ENCODE measurements at places on chromosomes 6 and 20. TPM values are rescaled to one million over a fixed set of nuclear protein-coding genes. Genes with fewer than 3 reads are reported as not detected.

Gene MOXD1
- 28.5 TPM for total RNA-seq

GRCh38 chr6:124148236-124148957 lies 344.7 kb downstream of the NKAIN2 start:
- DNase-seq = no peak

DNA sequence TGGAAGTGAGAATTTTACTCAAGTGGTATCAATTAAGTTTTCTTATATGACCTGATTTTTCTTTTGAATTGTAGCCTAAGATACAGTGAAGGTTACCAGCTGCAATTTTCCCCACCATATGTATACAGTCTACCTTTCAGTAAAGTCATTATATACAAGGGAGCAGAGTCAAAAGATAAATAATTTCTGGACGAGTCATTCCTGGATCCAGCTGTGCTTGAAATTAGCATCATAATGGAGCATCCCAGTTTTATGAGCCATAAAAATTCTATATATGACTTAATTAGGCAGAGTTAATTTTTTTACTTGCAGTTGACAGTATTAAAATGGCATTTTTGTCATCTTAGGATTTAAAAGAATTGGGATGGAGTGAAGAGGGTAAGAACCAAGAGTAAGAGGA lies 1008.4 kb downstream of the PHF3 start:
- no peak for DNase-seq

Gene CALHM6
- total RNA-seq = 0.35 TPM

Gene ACSS1
- total RNA-seq = 3.9 TPM

DNA sequence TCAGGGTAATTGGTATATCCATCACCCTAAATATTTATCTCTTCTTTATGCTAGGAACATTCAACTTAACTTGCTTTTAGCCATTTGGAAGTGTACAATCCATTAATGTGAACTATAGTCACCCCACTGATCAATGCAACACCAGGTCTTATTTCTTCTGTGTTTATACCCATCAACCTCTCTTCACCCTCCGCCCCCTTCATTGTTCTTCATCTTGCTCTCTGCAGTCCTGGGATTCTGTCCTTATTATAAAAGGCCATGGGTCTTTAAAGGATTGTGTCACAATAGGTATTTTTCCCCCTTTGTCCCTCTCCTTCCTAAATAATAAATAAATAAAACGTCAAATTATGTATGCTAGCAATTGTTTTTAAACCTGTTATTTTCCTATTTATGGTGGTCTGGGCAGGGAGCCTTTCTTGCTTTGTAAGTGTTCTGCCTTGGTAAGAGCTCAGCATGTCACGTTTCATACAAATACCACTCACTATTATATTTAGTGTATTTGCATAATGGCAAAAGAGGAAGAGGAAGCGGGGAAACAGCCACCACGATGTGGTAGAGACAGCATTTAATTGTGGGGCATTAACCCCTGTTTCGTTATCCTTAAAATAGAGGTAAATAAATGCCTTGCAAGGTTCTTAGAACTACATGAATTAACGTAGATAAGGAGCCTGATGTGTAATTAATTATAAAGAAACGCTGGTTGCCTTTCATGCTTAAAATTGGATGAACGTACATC lies 1.9 kb downstream of the ABRACL start:
- no peak for DNase-seq

GRCh38 chr6:14545496-14545895 lies 427.9 kb downstream of the CD83 start:
- DNase-seq = no peak

Gene AGER
- 1.4 TPM for total RNA-seq

GRCh38 chr6:134882426-134883038 lies 67.4 kb downstream of the ALDH8A1 start:
- peak; percentile 35 for DNase-seq

Gene CSTF1
- 21.6 TPM for total RNA-seq

DNA sequence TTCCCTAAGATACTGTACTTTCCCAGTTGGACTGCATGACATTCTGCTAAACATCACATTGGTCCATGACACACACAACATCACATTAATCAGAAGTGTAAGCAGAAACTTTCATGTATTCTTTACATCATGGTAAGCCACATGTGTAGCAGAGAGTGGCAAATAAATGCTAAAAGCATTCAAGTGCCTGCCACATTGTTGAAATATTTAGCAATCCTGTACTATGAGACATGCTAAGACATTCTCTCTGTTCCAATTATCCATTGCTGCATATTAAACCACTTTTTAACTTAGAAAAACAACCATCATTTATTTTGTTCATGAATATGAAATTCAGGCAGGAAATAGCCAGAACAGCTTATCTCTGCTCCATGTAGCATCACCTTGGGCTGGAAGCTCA lies 207.7 kb upstream of the GJE1 start:
- no peak for DNase-seq

Gene MTHFD1L
- total RNA-seq = 66.8 TPM

- DNase-seq = no peak
These were observed 87.8 kb upstream of the CENPW start for GRCh38 chr6:126252154-126252553.

- DNase-seq = no peak
These were observed 8.2 kb upstream of the CD93 start for GRCh38 chr20:23094213-23094896.

GRCh38 chr6:161300823-161301222 lies 27.0 kb upstream of the AGPAT4 start:
- DNase-seq = no peak

Gene BPIFB2
- not detected for total RNA-seq

GRCh38 chr6:68364271-68364805 lies 270.7 kb upstream of the ADGRB3 start:
- no peak for DNase-seq

DNA sequence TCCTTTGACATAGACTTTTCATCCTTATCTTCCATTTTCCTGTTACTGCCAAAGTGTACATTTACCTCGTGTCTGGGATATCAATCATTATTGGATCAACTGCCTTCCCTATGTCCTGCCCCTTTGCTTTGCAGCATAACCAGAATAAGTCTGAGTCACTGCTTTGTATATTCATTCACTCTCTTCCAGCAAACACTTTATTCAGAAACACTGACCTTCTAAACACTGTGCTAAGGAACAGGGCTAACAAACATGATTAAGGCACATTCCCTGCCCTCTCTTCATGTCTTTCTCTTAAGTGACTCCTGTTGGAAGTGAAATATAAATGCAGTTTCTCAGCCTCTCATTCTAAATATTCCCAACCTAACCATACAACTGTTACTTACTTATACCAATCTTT lies 66.9 kb downstream of the COL19A1 start:
- DNase-seq = peak; percentile 27

GRCh38 chr20:36717657-36718056 lies 28.2 kb downstream of the NDRG3 start:
- DNase-seq = no peak

- no peak for DNase-seq
These were observed 16.5 kb downstream of the GLO1 start for GRCh38 chr6:38686270-38687042.

Gene PM20D2
- 46.5 TPM for total RNA-seq

Gene BPIFB4
- not detected for total RNA-seq

Gene TCF15
- total RNA-seq = 2.6 TPM

Gene CST4
- total RNA-seq = not detected

DNA sequence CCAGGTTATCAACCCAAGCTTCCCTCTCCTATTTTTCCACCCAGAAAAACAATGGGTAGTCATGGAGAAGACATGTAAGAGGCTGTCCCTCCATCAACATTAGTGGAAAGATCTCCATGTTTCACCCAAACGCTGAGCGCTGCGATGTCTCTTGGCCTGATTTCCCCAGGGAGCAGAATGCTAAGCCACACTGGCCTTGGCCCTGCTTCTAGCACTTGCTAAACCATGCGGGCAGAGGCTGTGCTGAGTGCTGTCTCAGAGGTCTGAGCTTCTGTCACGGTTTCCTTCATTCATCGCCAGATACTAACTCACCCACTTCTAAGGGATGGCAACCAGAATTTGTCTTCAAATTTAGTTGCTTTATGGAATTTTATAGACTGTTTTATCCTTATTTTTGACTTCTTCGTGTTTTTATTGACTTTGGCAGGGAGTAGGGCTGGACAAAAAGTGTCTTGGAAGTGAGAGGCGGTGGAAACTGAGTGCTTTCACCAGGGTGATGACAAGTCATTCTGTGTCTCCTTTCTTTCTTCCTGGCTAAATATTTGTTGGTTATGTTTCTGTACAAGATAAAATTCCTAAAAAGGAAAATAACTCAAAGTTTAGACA lies 181.4 kb upstream of the UST start:
- DNase-seq = no peak

DNA sequence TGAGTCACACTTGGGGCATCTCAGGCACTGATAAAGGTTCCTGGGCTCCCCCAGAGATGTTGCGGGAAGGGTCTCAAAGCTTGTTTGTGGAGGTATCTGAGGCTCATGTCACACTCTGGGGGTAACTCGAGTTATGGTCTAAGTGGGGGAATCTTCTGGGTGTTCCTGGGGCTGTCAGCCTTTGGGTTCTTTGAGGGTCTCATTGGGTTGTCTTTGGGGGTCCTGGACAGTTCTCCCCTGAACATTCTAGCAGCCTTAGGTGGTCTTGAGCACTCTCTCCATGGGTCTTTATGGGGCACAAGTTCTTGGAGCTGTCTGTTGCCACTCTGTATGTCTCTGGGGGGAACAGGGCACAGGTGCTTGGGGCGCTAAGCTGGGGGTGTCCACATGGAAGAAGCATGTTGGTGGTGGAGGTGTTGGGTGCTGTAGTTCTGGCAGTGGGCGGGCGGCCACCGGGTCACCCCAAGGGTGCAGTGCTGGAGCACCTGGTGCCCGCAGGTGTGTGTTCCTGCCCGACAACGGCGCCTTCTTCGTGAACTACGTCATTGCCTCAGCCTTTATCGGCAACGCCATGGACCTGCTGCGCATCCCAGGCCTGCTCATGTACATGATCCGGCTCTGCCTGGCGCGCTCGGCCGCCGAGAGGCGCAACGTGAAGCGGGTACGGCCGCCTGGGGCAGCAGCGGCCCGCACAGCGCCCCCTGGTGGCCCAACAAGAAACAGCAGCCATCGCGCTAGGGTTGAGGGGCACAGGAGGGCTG lies 7.1 kb upstream of the CAPN11 start:
- no peak for DNase-seq

GRCh38 chr20:17916433-17916891 lies 52.1 kb downstream of the SNX5 start:
- DNase-seq = no peak

Measured in epithelial cell of proximal tubule (primary cell).